ENCODE measurements at places on chromosomes 5 and 9.

DNA sequence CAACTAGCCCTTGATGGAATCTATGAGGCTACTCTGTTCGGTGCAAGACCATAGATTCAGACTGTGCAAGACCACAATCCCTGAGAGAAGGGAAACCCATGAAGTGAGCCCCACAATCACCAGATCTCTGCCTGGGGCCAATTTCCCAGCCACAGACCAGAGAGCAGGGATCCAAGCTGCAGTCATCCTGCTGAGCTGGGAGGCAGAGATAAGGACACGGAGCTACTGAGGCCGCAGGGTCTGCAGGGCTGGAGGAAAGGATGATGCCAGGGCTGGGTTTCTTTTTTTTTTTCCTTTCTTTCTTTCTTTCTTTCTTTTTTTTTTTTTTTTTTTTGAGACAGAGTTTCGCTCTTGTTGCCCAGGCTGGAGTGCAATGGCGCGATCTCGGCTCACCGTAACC lies 47.7 kb upstream of the FUBP3 start:
- no peak for DNase-seq

- DNase-seq: no peak
Measured at GRCh38 chr5:51632793-51633192, 249.5 kb downstream of the ISL1 start.

DNA sequence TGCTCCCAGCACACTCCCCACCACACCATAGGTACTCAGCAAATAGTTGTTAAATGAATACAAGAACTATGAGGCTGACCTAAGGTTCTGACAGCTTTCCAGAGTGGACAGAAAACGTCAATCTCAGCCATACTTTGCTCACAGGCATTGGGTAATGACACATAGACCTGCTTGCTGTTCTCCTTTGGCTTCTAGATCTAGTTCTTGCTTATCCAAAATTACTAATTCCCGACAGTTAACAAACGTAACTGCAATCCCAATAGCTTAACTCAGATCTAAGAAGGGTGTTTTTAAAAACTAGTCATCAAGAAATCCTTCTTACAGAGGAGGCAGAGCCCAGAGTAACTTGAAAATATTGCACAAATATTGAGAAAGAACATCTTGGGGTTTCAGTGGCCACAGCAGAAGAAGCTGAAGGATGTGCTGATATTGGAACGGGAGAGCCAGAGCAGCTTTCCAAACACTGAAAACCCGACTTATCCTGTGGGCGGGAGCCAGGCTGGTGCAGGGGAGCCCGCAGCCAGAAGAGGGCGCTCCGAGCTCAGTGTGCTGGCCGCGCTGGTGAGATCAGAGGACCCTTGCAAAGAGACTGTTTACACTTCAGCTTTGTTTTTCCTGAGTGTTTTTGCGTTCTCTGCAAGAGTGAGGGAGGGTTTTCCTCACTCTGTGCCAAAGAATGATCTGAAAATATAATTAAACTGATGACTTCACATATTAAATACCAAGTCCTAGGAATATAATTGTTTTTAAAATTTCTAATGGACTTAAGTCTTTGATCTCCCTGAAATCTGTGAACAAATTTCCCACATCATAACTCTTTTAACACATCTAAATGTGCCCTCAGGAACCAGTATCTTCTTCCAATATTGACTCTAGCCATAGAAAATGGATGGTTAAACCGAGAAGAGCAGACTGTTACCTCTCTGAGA lies 30.3 kb downstream of the FGF1 start:
- peak; percentile 53 for DNase-seq

DNA sequence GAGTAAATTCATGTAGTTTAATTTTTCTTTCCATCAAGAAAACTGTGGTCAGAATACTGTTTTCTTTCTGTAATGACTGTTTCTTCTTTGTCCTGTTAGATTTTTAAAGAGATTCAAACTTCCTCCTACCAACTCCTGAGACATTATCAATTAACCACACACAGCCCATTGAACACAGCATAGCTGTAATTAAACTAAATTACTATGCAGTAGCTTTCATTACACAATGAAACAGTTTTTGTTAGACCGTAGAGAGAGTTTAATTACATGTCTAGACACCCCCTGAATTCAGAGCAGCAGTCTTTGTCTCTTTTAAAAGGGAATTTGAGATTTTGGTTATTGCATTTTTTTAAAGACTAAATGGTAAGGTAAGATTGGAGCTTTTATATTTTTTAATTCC lies 77.5 kb downstream of the STARD4 start:
- no peak for DNase-seq

GRCh38 chr9:35599763-35600604 lies 5.1 kb upstream of the TESK1 start:
- DNase-seq: no peak

GRCh38 chr9:86901511-86901910 lies 45.8 kb downstream of the GAS1 start:
- no peak for DNase-seq

GRCh38 chr5:113156271-113156877 lies 179.8 kb downstream of the DCP2 start:
- peak; percentile 38 for DNase-seq

GRCh38 chr5:157459715-157460599 lies at the start of gene NIPAL4:
Gene NIPAL4 (plus strand): TSS chr5:157460213. CDS start chr5:157460321, 108 bp downstream.
- DNase-seq: no peak

Data from H1 (cell line).